Effector memory CD4-positive, alpha-beta T cell (primary cell): ENCODE measurements at places on chromosomes 1 and 21.

DNA sequence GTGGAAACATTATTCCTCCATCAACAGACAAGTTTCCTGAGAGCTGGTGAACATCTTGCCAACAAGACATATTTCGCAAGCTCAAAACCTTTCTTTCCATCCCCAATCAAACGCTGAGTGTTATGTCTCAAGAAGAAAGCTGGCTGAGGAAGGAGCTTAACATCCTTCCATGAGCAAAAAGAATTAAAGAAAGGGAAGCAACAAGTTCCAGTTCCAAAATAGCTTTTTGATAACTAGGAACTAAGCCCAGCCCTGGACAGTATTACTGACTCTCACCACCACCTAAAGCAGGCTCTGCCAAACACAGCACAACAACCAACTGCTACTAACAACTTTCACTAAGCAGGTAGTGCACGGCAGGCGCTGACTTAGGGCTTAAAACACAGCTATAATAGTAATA, 50.2 kb downstream of the CAPZB start:
- no peak for DNase-seq

GRCh38 chr1:23651069-23651808, 40.4 kb upstream of the RPL11 start:
- DNase-seq = no peak

DNA sequence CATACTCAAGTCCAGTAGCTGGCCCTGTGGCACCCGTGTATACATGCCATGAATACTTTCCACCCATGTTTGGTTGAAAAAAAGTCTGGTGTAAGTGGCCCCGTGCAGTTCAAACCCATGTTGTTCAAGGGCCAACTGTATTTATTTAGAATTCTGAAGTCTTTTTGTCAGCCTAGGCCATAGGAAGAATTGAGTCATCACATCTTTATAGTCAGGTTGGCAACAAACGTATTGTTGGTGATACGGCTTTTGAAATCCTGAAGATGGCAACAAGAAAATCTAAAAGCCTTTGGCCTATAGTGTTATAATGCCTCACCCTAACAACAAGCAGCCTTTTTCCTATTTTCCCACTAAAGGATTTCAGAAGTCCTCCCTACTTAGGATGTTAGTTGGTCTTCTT, 363.6 kb downstream of the PLPP3 start:
- no peak for DNase-seq

- DNase-seq = no peak
These were observed 322.0 kb downstream of the CAMTA1 start for GRCh38 chr1:7107109-7107830.

DNA sequence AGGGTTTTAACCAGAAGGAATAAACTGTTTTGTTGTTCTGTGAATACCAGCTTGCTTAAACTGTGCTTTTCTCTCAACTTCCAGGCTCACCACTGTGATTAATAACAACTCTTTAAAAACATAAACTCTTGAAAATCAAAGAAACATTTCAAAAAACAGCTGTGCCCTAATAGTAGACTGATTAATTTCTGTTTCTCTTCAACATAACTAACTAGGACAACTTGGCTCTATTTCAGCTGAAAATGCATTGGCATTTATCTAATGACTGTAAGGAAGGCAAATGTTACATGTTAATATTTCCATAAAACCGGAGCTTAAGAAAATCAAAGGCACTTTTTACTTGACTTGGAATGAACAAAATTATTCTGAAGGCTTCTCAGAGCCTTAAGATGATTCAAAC, 656.1 kb upstream of the NEGR1 start:
- no peak for DNase-seq

- DNase-seq = no peak
These were observed 53.0 kb downstream of the KANK4 start for GRCh38 chr1:62265956-62266935.

DNA sequence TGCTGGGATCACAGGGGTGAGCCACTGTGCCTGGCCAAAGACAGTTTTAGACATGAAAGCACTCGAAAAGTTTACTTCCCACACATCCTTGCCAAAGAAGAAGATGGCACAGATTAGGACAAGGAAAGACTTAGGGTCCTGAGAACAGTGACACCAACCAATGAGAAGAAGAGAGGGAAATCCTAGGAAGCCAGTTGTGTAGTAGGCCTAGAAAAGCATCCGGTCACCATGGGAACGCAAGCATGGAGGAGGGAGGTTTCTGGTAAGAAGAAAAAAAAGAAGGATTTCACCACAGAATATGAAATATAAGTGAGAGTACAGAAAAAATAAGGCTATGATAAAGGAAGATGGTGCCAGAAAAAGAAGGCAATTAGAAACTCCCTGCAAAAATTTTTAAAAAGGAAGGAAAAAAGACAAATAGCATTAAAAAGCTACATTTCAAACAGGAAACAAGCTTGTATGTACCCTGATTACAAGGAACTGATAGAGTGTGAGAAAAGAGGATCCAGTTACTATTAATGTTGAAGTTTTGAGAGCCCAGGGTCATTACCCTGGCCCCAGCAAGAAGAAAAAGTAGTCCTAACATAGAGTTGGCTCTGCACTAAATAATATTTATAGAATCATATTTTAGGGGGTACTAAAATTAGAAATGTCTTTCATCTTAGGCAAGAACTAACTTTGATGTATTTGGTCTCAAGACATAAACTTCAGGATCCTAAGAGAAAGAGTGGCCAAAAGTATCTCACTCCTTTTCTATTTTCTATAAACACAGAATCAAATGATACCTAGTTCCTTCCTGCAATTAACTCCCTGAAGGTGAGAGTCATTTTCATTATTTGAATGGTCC, 16.1 kb downstream of the DIPK1A start:
- DNase-seq = no peak

GRCh38 chr1:161182214-161182613, 4.9 kb upstream of the B4GALT3 start:
- no peak for DNase-seq

GRCh38 chr1:59113876-59114457, 182.9 kb upstream of the FGGY start:
- DNase-seq = no peak

DNA sequence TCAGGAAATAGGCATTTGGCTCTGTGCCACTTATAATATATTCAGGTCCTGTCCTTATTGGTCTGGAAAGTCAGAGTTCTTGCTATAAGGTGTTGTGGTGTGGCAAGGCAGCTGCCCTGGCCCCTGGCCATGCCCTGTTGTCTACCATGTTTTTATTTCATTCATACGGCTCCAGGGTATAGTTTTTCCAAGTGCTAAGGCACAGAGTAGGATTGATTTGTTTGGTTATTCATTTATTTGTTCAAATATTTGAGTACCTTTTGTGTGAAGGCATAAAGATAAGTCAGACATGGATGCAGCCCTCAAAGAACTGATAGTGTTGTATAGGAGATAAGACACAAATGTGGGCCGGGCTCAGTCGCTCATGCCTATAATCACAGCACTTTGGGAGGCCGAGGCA, 10.1 kb downstream of the ZBTB8B start:
- DNase-seq = no peak

DNA sequence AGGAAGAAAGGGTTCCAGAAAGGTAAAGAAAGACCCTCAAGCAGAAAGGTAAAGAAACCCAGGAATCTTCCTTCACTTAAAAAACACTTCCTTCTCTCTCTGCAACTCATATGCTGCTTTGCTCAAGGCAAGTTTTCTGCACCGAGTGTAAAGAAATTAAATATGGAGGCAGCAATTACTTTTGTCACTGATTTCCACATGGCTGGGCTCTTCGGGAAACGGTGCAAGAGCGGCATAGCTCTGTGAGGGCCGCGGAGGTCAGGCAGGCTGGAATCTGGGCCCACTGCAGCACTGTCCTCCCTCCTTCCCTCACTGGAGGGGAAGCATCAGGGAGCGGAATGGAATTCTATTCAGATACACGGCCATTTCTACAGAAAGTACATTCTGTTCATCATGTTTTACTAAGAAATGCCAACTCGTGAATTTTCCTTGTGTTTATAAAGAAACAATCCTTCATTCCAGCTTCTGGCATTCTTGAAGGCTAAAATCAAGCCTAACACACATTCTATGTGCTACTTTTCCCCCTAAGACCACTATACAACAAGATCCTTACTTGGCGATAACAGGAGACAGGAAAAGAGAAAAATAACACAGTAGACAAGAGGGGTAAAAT, 212.2 kb downstream of the SIPA1L2 start:
- DNase-seq = no peak

GRCh38 chr21:39217356-39218081, 34.3 kb upstream of the PSMG1 start:
- no peak for DNase-seq

DNA sequence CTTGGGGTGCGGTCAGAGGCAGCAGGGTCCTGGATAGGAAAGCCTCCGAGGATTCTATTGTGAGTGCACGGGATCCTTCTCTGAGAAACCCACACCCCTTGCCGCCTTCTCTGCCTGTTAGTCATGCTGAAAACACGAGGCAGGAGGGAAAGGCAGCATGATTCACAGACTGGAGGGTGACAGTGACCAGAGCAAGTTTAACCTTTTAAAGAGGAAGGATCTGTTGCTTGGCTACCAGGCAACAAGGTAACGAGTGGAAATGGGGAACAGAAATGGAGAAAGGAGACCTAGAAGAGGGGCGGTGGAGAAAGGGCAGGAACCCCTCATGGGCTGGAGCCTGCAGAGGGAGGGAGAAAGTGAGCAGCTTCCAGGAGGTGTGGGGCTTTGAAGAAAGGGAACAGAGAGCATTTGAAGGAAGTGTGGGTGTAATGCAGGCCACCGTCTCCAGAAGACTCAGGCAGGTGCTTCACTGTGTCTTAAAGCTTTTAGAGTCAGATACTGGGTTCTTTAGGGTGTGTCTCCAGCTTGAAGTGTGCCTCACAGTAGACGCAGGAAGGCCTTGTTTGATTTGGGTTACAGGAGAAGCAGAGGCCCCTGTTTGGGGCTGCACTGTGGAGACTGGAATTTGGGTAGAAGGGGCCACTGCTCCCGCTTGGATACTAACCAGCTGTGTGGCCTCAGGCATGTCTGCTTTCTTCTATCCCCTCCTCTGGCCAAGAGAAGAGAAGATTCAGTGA, 19.1 kb downstream of the OPTC start:
- DNase-seq = no peak

GRCh38 chr1:230905733-230906132, 37.4 kb upstream of the C1orf198 start:
- DNase-seq = no peak

DNA sequence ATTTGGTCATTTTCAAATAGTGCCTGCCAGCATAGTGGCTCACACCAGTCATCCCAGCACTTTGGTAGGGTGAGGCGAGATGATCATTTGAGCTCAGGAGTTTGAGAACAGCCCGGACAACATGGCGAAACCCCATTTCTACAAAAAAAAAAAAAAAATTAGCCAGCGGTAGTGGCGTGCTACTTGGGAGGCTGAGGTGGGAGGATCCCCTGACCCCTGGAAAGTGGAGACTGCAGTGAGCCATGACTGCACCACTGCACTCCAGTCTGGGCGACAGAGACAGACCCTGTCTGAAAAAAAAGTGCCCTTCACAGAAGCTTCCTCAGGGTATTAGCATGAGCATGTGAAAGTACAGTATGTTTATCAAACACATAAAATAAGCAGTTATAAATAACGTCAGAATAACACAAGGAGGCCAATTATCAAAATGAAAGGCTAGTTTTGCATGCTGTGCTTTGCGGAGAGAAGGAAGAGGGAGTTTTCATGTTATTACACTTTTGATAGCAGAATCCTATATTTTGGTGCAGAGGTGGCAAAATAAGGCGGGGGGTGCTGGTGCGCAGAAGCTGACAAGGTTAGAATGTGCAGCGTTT, 781 bp upstream of the METTL13 start:
- no peak for DNase-seq

DNA sequence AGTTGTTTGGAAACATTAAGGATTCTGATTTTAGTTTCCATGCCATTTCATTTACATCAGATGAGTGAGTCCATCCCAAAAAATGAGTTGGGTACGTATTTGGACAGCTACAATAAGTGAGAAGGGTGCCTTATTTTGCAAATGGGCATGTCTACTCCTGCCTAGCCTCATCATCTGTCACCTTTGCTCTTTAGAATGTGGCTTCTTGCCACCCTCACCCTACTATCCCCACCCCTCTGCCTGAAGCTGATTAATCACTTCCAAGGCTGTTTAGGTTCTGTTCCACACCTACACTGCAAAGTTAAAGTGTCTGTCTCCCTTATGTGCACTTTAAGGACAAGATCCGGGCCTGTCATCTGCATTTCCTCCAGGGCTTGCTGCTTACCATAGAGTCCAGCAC, 61.2 kb downstream of the ST6GALNAC5 start:
- DNase-seq = no peak

DNA sequence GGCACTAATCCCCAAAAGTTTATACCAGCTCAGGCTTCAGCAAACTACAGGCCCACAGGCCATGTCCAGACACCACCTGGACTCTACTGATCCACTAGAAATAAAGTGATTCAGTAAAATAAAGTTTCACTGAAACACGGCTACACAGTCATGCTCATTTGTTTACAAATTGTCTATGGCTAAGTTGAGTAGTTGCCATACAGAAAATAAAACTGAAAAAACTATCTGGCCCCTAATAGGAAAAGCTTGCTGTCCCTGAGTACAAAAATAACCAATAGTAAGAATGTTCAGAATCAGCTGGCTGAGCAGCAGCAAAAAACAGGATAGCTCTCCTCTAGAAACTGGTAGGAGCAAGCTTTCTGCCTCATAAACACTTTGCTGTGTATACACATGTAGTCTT, 221.5 kb downstream of the RERE start:
- DNase-seq = no peak

DNA sequence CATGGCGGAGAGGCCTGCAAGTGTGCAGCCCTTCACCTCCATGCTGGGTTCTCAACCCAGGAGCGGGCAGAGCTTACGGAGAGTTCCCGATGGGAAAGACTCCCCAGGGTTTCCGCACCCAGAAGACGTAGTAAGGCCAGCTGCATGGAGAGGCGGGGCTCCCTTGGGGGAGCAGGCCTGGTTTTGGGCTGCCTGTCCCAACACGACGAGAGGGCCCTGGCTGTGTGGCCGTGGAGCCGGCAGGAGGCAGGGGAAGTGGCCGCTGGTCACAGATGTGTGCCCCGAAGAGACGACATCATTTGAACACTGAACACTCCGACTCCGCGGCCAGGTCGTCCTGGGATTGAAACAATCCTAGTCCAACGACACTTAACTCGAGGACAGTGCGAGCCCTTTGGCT, 57.0 kb downstream of the MORN1 start:
- no peak for DNase-seq

- no peak for DNase-seq
These were observed 450 bp downstream of the SDE2 start for GRCh38 chr1:225998560-225999226.

- peak; percentile 16 for DNase-seq
These were observed at the start of gene SPATC1L for GRCh38 chr21:46183910-46184624. Gene SPATC1L, minus strand, starts transcription at chr21:46184459. Its CDS starts 1,643 bp downstream, at chr21:46182816.

DNA sequence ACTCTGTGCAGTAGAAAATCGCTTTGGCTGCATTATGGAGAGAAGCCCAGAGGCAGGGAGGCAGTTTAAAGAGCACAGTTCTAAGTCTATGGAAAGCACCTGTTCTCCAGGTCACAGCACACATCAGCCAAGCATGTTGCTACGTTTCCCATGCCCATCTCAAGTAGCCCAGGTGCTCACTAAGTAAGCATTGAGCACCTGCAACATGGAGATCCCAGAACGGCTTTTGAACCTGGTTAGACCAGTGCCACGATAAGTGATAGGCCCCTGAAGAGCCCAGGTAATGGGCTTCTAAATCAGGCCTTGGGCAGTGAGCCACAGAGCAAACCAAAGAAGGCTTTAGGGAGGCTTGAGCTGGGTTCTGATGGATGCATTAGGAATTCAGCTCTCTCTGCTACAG, 186.2 kb downstream of the C1orf94 start:
- no peak for DNase-seq

GRCh38 chr1:87505391-87505983, 176.8 kb downstream of the LMO4 start:
- no peak for DNase-seq
